Fibroblast of skin of abdomen (primary cell): ENCODE measurements at places on chromosomes 5 and 9.

DNA sequence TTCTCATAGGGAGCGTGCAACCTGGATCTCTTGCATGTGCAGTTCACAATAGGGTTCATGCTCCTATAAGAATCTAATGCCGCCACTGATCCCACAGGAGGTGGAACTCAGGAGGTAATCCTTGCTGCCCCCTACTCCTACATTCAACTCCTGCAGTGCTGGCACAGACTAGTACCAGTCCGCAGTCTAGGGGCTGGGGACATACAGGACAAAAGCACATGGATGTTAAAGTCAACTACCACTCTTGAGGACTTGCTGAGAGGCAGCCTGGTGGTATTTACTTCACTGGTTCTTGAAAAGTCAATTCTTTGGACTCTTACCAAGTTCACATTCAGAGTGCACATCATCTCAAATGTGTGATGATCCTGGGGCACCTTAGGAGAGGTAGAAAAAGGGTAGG lies 33.0 kb downstream of the MTMR12 start:
- DNase-seq: no peak

- no peak for DNase-seq
Observed at GRCh38 chr9:26754509-26755164, 138.0 kb downstream of the CAAP1 start.

DNA sequence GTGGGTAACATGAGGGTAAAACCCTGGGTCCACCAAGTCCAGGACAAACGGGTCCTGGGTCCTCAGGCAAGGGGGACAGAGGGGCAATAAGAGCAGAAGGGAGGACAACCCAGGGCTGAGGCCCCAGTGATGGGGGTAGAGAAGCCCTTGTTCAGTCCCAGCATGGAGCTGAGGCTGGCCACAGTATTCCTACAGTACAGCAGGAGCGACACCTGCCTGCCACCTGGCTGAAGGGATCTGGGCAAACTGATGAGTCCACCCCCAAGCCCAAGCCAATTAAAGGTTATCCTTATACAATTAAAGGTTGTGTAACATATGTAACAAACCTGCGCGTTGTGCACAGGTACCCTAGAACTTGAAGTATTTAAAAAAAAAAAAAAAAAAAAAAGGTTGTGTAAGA lies 97.7 kb upstream of the LRRTM2 start:
- no peak for DNase-seq

- no peak for DNase-seq
Observed at GRCh38 chr5:34485768-34486030, 170.4 kb upstream of the RAI14 start.

DNA sequence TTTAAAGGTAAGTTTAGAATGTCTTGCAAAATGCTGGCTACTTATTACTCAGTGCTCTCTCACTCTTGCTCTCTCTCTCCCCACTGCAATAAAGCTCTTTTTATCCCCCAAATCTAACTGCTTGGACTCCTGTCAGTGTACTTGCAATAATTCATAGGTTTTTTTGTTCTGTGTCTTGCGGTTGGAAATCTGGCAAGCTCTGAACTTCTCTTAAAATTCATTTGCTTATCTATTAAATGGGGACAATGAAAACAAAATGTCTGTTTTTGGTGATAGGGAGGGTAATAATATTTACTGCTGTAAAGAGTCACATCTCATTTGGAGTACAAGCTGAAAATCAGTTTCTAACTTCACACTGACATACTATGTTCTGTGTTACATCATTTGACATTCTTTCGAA lies 18.7 kb upstream of the OR13D1 start:
- DNase-seq: peak; percentile 59
